Left colon (tissue), 2 donors: ENCODE measurements at places on chromosomes 3 and 15.

DNA sequence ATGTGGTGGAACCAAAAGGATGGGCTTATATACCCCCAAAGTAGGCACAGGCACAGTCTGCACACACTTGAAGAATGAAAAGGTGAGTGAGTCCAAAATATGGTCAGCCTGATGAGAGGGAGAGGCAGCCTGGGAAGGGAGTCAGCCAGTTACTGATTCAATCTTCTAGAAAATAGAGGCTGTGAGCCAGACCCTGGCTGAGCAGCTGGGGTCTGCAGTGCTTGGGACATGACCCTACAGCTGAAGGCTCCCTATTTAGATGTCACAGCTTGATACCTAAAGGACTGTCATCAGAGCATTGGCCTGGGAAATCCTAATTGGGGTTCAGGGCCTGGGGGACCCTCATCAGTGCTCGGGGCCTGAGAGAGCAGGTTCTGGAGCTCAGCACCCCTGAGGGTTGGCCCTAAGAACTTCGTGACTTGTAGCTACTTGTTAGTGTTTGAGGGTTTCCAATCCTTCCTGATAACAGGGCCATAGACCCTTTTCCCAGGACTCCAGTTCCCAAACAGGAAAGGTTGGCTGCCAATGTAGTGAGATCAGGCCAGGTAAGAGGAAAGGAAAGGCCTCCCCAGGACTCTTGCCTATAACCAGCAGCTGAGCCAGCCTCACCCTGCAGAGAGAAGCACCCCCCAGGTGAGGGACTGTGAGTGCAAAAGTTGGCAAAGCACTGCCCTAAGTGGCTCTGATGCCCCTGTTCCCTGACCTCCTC lies 54.7 kb upstream of the SLCO2A1 start:
- no peak for DNase-seq

GRCh38 chr3:66812136-66812535 lies 186.0 kb upstream of the KBTBD8 start:
- no peak for DNase-seq

DNA sequence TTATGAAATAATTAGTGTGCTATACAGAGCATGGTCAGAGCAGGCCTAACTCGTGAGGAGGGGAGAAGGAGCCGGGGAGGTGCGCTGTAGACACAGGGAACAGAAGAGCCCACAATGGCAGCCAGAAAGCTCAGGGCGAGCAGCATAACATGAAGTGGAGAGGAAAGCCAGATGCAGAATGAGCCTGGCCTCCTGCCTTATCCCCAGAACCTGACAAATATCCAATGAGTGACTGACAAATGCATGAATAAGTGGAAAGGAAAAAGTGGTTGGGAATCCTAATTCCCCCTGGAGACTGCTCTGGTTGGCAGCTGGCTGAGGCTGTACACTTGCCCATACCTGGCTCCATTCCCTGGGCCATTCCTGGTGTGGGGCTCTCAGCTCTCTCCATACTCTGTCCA lies 9.2 kb upstream of the MST1R start:
- DNase-seq = no peak

DNA sequence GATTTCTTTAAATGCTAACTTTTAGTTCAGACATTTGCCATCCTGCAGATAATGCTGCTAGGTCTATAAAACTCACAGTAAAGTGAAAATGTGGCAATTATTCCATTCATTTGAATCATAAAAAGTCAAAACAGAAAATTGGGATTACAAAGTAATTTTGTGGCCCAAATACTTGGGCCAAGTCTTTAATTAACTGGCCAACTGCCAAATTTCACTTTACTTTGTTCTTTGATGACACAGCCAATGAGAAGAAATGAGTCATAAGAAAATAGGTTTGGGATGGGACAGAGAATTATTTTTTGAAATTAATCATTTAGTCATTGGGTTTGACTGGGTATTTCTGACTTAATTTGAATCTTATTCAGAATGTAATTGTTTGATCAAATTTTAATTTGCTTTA lies 89.8 kb upstream of the SLC2A2 start:
- DNase-seq = no peak

DNA sequence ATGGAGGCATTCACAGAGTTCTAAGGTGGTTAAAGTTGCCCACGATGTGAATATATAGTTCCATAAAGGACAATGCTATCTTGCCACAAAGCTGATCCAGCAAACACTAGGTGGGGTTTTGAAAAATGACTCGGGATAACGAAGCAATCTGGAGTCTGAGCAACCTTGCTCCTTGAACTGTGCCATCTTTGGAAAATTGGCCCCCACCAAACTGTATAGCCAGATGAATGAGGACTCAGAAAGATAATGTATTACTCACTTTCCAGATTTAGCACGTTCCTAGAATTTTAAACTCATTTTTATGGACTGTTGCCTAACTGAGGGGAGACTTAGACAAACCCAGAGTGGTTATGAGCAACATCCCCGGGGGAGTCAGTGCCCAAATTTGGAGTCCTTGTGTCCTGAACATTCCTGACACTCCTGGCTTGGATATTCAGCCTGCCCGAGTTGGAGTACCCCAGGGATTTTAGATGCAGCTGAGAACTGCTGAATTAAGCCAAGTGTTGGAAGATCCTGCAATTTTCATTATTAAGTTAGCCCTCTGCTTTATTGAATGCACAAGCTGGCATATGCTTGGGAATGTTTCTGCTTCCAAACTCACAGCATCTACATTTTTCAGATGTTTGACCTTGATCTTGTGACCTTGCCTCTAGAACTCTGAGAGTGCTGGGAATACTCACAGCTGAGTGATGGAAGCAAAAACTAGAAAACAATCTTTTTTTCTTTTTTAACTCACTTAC lies 8.8 kb upstream of the MAGI1 start:
- no peak for DNase-seq
